Thoracic aorta (tissue), 2 donors: ENCODE measurements at places on chromosomes 7 and 10. TPM values are rescaled to one million over a fixed set of nuclear protein-coding genes. Genes with fewer than 3 reads are reported as not detected.

GRCh38 chr10:131017566-131018285, 293.8 kb downstream of the TCERG1L start:
- DNase-seq, result no peak

- no peak for DNase-seq
Observed at GRCh38 chr10:78914502-78915189, 154.1 kb upstream of the ZMIZ1 start.

DNA sequence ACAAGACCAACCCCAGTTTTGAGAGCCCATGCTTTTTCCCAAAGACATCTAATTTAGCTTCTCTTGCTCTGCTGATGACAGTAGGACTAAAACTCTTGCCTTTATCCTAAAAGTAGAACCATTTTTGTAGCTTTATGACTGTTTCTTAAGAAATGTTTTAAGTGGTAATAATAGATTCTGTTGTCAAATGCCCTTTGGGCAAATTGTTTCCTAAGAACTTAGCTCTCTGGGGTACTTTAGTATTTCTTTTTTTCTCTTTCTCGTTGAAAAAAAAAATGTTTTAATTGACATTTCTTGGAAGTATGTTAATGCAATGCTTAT, 157.4 kb downstream of the ARID5B start:
- no peak for DNase-seq

DNA sequence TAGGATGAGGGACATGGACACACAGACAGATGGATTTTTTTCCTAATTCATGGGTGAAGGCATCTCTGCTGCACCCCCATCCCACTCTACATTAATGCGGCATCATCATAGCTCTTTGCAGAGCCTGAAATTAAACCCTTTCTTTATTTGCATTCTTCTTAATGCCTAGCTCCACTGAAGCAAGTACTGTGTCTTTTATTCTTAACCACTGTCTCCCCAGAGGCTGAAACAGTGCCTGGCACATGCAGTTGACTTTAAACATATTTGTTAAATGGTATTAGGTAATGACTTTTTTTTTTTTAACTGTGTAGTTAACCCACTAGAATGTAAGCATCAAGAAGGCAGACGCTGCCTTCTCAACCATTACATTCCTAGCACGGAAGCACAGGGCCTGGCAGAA, 73.5 kb downstream of the SMURF1 start:
- DNase-seq, result no peak

DNA sequence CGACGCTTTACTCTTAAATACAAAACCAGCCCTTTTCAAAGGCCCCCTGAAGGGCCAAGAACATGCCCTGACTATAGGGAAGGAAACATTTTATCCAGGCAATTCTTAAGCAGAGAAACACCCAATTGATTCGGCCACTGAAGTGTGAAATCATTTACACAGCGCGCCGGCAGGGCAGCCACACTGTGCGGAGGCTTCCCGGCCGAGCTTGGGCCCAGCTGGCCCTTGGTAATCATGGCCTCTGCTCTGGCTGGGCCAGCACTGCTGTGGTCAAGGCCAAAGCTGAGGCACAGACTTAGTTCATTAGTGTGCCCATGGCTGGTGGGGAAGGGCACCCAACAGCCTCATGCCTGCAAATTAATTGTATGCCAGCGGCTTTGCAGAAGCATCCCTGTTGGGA, 143.7 kb upstream of the HABP2 start:
- DNase-seq, result no peak

DNA sequence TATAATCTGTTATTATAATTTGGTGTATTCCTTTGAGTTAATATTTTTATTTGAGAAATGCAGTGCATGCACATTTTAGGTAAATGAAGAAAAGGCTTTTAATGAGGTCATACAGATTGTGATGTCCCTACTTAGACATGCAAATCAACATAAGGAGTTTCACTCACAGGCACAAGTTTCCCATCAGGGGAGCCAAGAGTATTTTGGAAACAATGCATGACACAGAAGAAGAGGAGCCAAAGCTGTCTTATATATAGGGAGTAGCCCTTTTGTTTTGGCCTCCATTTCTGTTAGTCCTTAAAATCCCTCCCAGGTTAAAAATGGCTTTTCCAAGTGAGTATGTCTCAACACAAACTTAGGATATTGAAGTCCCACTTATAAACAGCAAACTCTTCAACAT, 703.4 kb upstream of the ANKRD30A start:
- DNase-seq, result no peak

DNA sequence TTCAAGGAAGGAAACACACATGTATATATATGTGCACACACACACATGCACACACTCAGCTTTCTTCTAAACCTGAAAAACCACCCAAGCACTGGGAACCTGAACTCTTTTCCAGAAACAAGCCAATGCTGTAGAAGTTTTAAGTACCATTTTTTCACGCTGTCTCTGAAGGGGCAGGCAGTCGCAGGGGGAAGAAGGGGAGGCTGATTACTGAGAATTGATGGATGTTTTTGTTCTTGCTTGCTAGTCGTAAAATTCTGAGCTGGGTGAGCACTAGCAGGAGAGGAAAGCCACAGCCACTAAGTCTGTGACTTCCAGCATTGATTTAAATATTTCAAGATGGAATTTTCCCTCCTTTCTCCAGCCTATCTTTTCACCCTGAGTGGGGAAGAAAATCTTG, 391.8 kb downstream of the CALN1 start:
- DNase-seq, result no peak

GRCh38 chr10:119283818-119284217, 76.4 kb downstream of the GRK5 start:
- no peak for DNase-seq

The NPY gene
- total RNA-seq, result not detected

The ATOH7 gene
- not detected for total RNA-seq

The SAMD9L gene
- 23.2 TPM for total RNA-seq

The ADIRF gene
- total RNA-seq, result 318 TPM

The ZC3HAV1L gene
- total RNA-seq, result 10.4 TPM

The GPR158 gene
- not detected for total RNA-seq

The EBLN1 gene
- not detected for total RNA-seq
